HFFc6 (cell line): ENCODE measurements at places on chromosomes 5 and 9.

GRCh38 chr9:23674016-23674585 is 151.9 kb downstream of the ELAVL2 start:
- no peaks in the 10 kb centered on the region for H3K4me1 ChIP-seq
- no peaks in the 10 kb centered on the region for H3K27me3 ChIP-seq
- no peak overlapping the region for H3K27ac ChIP-seq
- H3K36me3 ChIP-seq, result no peaks in the 10 kb centered on the region
- H3K4me3 ChIP-seq, result no peak overlapping the region

DNA sequence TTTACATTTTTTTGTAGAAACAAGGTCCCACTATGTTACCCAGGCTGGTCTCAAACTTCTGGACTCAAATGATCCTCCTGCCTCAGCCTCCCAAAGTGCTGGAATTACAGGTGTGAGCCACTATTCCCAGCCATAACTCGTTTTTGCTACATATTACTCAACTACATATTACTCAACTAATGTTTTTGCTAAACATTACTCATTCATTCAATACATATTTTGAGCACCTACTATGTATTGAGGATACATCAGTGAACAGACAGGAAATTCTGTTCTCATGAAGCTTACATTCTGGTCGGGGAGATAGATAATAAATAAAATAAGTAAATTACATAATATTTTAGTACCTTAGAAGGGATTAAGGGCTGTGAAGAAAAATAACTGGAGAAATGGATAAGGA is 34.9 kb upstream of the STOM start:
- H3K27ac ChIP-seq, result no peak overlapping the region
- H3K36me3 ChIP-seq, result no peaks in the 10 kb centered on the region
- peaks cover 10% of the 10 kb centered on the region; the same call in 1 of the 2 replicates for H3K27me3 ChIP-seq
- no peak overlapping the region for H3K4me3 ChIP-seq

GRCh38 chr9:98607787-98608186 is 100.9 kb downstream of the GABBR2 start:
- DNase-seq, result peak; percentile 65
- H3K27ac ChIP-seq, result peak overlapping the region; percentile 84
- peak overlapping the region; percentile 62 for H3K4me3 ChIP-seq
- H3K4me1 ChIP-seq, result peaks cover 30% of the 10 kb centered on the region
- H3K36me3 ChIP-seq, result no peaks in the 10 kb centered on the region

- peaks cover 11% of the 10 kb centered on the region; the same call in 1 of the 2 replicates for H3K36me3 ChIP-seq
- DNase-seq, result no peak
- H3K4me1 ChIP-seq, result no peaks in the 10 kb centered on the region; the same call in 1 of the 2 replicates
Measured at GRCh38 chr5:66198837-66199236, 54.7 kb downstream of the SREK1 start.

GRCh38 chr9:125100822-125101221 is 42.5 kb downstream of the SCAI start:
- no peak overlapping the region for H3K27ac ChIP-seq
- DNase-seq, result no peak
- H3K27me3 ChIP-seq, result no peaks in the 10 kb centered on the region
- H3K36me3 ChIP-seq, result 0 out of 2 replicates have a peak, but pooled peaks cover 4% of the 10 kb centered on the region

- no peaks in the 10 kb centered on the region; the same call in 1 of the 2 replicates for H3K4me1 ChIP-seq
- no peaks in the 10 kb centered on the region for H3K36me3 ChIP-seq
- no peak for DNase-seq
- no peak overlapping the region for H3K27ac ChIP-seq
- no peak overlapping the region for H3K4me3 ChIP-seq
- H3K27me3 ChIP-seq, result peaks cover 12% of the 10 kb centered on the region
Measured at GRCh38 chr5:79091064-79091463, 20.5 kb upstream of the BHMT start.

DNA sequence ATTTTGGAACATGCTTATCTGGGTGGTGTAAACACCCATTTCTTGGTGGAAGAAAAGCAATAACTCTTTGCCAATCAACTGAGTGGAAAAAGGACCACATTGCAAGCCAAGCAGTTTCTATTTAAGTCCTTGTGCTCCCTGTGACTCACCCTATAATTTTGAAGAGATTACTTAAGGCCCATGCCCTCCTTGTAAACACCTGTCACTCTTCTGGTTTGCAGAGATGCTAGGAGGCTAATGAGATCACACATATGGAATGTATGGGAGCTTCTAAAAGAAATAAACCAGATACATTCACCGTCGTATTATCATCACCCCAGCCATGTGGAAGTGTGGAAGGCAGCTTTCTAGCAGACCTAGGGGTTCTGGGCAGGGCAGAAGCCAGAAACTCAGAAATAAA is 337.1 kb downstream of the GADD45G start:
- no peak for DNase-seq
- H3K4me3 ChIP-seq, result no peak overlapping the region
- peaks cover 5% of the 10 kb centered on the region for H3K27me3 ChIP-seq
- no peaks in the 10 kb centered on the region for H3K4me1 ChIP-seq

DNA sequence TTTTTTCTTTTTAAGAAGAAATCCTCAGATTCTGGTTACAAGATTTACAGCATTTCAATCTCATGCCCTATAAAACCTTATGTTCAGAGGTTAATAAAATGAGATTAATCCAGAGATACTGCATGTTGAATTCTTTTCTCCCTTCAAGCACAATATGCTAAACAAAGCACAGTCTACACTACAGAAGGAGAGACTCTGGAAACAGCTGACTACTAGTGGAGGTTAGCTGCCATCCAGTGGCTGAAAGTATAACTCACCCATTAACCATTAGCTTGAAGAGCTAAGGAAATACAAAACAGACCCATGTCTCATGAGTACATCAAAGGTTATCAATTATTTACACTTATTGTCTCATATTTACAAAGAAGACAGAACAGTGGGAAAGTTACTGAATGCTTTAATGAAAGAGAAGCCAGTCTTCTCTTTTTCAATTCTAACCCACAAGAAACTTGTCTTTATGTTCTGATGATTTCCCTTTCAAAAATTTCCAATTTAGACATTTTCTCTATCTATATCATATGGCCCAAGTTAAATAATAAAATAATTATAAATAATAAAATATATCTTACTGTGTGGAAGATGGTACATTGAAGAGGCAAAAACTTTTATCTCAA is 12.7 kb upstream of the DNAH5 start:
- H3K4me3 ChIP-seq, result no peak overlapping the region
- peak; percentile 69 for DNase-seq
- peaks cover 9% of the 10 kb centered on the region for H3K27me3 ChIP-seq
- H3K36me3 ChIP-seq, result no peaks in the 10 kb centered on the region
- no peak overlapping the region for H3K27ac ChIP-seq
- peaks cover 10% of the 10 kb centered on the region for H3K4me1 ChIP-seq

DNA sequence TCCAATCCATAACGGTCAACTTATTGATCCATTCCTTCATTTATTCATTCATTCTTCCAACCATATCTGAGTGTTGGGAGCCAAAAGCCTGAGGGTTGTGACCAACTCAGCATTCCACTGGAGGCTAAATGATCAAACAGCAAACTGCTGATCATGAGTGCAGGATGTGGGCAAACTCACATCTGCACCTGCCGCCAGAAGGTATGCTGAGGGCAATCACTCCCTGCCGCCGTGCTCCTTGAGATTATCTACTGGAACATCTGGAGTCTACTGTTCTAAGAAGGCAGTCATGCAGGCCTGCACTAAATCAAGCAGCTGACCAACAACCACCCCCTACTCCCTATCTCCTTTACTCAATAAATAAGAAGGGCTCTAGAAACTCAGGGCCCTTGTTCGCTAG is 184.0 kb downstream of the TTLL11 start:
- no peak for DNase-seq
- peaks cover 69% of the 10 kb centered on the region for H3K4me1 ChIP-seq
- H3K4me3 ChIP-seq, result no peak overlapping the region
- no peak overlapping the region for H3K27ac ChIP-seq
- H3K27me3 ChIP-seq, result no peaks in the 10 kb centered on the region

GRCh38 chr5:142193114-142193428 is 84.5 kb downstream of the NDFIP1 start:
- 0 out of 2 replicates have a peak, but pooled peaks cover 4% of the 10 kb centered on the region for H3K36me3 ChIP-seq
- H3K27ac ChIP-seq, result no peak overlapping the region
- H3K27me3 ChIP-seq, result peaks cover 5% of the 10 kb centered on the region

- DNase-seq, result no peak
- H3K27ac ChIP-seq, result no peak overlapping the region
- no peaks in the 10 kb centered on the region for H3K36me3 ChIP-seq
Measured at GRCh38 chr9:90808398-90808797, 6.8 kb downstream of the SYK start.

DNA sequence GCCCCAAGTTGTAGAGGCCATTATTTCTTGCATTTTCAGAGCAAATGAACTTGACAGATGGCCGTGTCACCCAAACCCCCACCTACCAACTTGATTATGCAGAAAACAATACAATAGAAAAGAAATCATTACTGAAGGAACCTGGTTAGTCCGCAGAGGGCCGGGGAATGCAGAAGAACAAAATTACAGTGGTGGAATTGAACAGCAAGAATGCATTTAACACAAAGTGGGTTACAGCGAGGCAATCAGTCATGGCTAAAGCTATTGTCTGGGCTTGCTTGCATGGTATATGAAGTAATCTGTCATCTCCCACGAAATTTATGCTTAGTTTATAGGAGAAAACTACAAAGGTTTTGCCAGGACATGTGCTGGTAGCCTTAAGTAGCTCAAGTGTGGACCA is 238.3 kb upstream of the IRX1 start:
- H3K27ac ChIP-seq, result no peak overlapping the region
- no peak for DNase-seq
- peaks cover 5% of the 10 kb centered on the region; the same call in 1 of the 2 replicates for H3K36me3 ChIP-seq

GRCh38 chr9:129713402-129713679 is 39.5 kb downstream of the PTGES start:
- H3K4me3 ChIP-seq, result peak overlapping the region; percentile 79
- H3K36me3 ChIP-seq, result 0 out of 2 replicates have a peak, but pooled peaks cover 9% of the 10 kb centered on the region
- peak overlapping the region; percentile 98 for H3K27ac ChIP-seq
- no peaks in the 10 kb centered on the region; the same call in none of the 2 replicates for H3K27me3 ChIP-seq
- peaks cover 68% of the 10 kb centered on the region for H3K4me1 ChIP-seq

DNA sequence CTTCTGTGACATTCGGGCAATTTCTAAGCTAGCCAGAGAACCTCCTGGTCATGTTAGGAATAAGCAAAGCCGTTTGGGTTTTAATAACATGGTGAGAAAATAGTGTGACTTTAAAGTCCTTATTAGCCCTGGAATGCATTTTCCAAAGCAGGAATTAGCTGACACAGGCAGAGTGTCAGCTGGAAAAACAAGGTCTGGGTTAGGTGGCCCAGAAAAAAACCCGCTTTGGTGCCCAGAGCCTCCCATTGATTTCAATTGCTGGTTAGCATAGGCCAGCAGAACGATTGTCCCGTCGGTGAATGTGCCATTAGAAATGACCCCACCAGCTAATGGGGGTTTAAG is 62.1 kb upstream of the CPEB4 start:
- no peak overlapping the region for H3K27ac ChIP-seq
- DNase-seq, result no peak
- H3K36me3 ChIP-seq, result peaks cover 13% of the 10 kb centered on the region; the same call in 1 of the 2 replicates
- no peak overlapping the region for H3K4me3 ChIP-seq
- H3K27me3 ChIP-seq, result no peaks in the 10 kb centered on the region; the same call in none of the 2 replicates

- no peaks in the 10 kb centered on the region for H3K27me3 ChIP-seq
- no peak for DNase-seq
- peaks cover 67% of the 10 kb centered on the region for H3K36me3 ChIP-seq
- H3K27ac ChIP-seq, result no peak overlapping the region
- H3K4me1 ChIP-seq, result peaks cover 12% of the 10 kb centered on the region; the same call in 1 of the 2 replicates
Measured at GRCh38 chr9:122276096-122276495, 11.4 kb downstream of the MRRF start.

DNA sequence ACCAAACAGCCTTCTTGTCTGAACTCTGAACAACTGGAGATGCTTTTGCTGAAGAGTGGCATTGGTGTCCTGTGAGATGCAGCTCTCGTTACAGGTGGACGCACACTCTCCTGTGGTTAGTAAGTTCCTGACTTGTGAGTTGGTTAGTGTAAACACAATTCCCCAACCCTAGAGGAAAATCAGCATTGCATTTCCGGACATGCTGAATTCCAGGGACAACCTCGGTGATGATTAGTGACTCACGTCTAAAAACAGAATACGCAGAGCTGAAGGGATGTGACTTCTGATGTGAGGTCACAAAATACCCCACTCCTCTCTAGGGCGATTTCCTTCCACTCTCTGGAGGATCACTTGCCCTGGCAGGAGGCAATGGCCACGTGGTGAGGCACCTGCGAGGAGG is 5.0 kb downstream of the OR2V2 start:
- H3K27me3 ChIP-seq, result peaks cover 10% of the 10 kb centered on the region; the same call in 1 of the 2 replicates
- peaks cover 37% of the 10 kb centered on the region for H3K4me1 ChIP-seq
- peaks cover 5% of the 10 kb centered on the region for H3K36me3 ChIP-seq
- peak; percentile 50 for DNase-seq

- peaks cover 16% of the 10 kb centered on the region; the same call in 1 of the 2 replicates for H3K36me3 ChIP-seq
- H3K4me3 ChIP-seq, result peak overlapping the region; percentile 96
- H3K4me1 ChIP-seq, result peaks cover 28% of the 10 kb centered on the region
- peak overlapping the region; percentile 81 for H3K27ac ChIP-seq
- H3K27me3 ChIP-seq, result peaks cover 6% of the 10 kb centered on the region
Measured at GRCh38 chr9:133355881-133356357, 368 bp downstream of the SURF1 start.

DNA sequence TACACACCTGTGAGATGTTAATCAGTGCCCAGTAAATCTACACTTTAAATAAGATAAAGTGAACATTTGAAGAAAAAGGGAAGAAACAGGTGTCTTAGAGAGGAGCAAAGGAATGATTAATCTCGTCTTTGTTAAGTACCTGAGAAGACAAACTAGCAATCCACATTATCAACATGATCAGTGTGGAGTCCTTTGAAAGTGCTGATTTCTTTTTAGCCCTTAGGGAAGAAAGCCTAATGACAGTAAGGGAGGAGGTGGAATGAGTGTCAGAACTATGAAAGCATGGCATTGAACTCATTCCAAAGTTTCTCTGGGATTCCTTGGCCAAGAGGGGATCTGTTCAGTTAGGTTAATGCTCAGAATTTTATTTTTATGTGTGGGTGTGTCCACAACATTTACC is 1109.0 kb upstream of the ACO1 start:
- H3K4me3 ChIP-seq, result no peak overlapping the region
- no peaks in the 10 kb centered on the region for H3K4me1 ChIP-seq
- no peaks in the 10 kb centered on the region for H3K36me3 ChIP-seq
- no peak for DNase-seq
- H3K27ac ChIP-seq, result no peak overlapping the region
- no peaks in the 10 kb centered on the region for H3K27me3 ChIP-seq

- H3K27me3 ChIP-seq, result no peaks in the 10 kb centered on the region; the same call in 1 of the 2 replicates
- peak overlapping the region; percentile 87 for H3K4me3 ChIP-seq
- H3K36me3 ChIP-seq, result peaks cover 19% of the 10 kb centered on the region
- peak overlapping the region; percentile 87 for H3K27ac ChIP-seq
- H3K4me1 ChIP-seq, result peaks cover 52% of the 10 kb centered on the region
- DNase-seq, result no peak
Measured at GRCh38 chr5:61332358-61332749, 296 bp downstream of the ZSWIM6 start.

GRCh38 chr9:133031130-133031422 is 279 bp downstream of the GTF3C5 start:
- H3K4me3 ChIP-seq, result peak overlapping the region; percentile 96
- peaks cover 34% of the 10 kb centered on the region for H3K36me3 ChIP-seq
- peaks cover 8% of the 10 kb centered on the region for H3K27me3 ChIP-seq
- H3K4me1 ChIP-seq, result peaks cover 23% of the 10 kb centered on the region

- H3K4me3 ChIP-seq, result no peak overlapping the region
- H3K27me3 ChIP-seq, result no peaks in the 10 kb centered on the region
- H3K27ac ChIP-seq, result no peak overlapping the region
- H3K36me3 ChIP-seq, result peaks cover 6% of the 10 kb centered on the region
- peaks cover 18% of the 10 kb centered on the region for H3K4me1 ChIP-seq
Measured at GRCh38 chr9:34036625-34037024, 12.1 kb downstream of the UBAP2 start.
